HFF-Myc (cell line): ENCODE measurements at places on chromosomes 12 and 14.

DNA sequence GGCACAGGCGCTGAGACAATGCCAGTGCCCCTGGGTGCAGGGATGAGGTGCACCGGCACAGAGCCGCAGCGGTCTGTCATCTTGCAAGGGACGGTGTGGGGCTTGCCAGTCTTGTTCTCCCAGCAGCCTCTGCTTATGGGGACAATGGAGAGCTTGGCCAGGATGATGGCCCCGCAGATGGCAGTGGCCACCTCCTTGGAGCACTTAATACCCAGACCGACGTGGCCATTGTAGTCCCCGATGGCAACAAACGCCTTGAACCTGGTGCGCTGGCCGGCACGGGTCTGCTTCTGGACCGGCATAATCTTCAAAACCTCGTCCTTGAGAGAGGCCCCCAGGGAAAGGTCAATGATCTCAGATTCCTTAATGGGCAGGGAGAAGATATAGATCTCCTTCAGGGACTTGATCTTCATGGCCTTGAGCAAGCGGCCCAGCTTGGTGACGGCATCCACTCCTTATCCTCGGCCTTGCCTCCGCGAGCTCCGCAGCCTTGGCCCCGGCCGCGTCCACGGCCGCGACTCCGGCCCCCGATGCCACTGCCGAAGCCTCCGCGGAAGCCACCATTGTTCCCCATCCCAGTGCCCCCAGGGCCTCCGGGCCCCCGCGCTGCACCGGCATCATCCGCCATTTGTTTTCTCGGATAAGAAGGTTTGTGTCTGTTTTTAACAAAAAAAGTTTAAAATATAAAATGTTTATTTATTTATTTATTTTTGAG, 29.9 kb downstream of the VRTN start:
- no peak for DNase-seq

- DNase-seq, result no peak
Observed at GRCh38 chr14:45084946-45085346, 1.0 kb downstream of the PRPF39 start.

DNA sequence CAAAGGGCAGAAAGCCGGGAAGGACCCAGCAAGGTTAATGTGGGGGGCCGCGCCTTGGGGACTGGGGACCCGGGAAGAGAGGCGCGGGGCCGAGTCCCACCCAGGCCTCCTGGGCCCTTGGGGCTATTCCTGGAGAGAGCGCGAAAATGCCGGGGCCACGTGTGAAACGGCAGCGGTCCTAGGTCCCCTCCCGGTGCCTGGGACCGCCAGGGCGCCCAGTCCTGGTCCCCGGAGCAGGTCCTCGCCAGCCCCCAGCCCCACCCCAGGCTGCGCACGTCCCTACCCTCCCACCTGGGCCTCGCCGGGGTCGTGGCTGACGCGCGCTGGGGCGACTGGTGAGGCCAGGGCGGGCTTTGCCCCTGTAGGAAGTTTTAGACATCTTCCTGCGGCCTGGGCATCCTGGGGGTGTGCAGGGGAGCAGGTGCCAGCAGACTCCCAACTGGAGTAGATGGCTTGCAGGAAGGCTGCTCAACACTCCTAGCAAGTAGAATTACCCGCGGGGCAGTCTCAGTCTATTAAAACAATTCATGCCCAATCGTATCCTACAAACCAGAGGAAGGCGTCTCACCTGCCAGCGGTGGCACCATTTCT, 708 bp downstream of the FAR2 start:
- no peak for DNase-seq

- no peak for DNase-seq
Observed at GRCh38 chr12:65868133-65868705, 43.9 kb downstream of the HMGA2 start.

DNA sequence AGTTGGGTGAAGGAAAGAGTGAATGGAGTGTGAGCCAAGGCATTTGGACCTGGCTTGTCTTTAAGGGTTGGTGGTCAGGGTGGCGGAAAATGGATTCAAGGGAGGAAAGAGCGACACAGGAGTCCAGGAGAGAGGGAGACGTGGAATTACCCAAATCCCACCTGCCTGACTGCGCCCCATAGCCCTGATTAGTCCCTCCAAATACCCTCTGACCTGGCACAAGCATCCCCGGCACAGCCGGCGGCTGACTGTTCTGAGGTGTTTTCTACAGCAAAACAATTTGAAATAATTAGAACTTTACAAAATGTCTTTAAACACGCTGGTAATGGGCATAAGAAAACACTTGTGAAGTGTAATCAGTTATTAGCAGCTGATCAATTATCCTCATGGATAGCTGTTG, 175.8 kb downstream of the PHETA1 start:
- no peak for DNase-seq

- DNase-seq, result no peak
Observed at GRCh38 chr12:52552055-52552454, 890 bp downstream of the KRT71 start.

DNA sequence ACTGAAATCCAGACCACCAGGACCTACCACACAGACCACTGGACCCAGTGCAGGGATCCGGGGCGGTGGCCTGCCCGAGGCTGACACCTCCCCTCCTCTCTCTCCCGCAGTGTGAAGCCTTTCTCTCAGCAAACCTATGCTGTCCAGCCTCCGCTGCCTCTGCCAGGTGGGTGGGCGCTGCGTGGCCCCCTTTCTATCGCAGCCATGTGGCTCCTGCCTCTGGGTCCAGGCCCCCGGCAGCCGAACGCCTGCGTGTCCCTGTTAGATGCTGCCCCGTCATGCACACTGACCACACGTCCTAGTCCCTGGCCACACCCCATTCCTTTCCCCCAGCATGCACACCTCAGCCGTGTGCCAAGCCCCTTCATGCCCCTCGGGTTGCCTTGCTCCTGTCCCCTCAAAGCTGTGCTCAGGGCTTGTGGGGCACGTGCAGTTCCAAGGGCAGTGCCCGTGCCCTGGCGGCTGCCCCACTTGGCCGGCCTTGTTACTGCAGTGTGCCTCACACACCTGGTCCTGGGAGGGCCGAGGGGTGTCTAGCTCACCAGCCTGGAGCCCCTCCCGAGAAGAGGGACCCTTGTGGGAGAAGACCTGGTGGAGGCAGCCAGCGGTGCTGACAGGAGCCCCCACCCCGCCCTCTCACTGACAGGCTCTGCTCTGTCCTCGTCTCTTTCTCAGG, 58.0 kb upstream of the TSPAN9 start:
- DNase-seq, result no peak
